ENCODE measurements at places on chromosomes 5 and 9. TPM values are rescaled to one million over a fixed set of nuclear protein-coding genes. Genes with fewer than 3 reads are reported as not detected.
A peak's percentile ranks its signal among the peaks of the same experiment; 100 is the strongest.

Gene GMCL2
- polyA plus RNA-seq: 0.03 TPM

Gene CFAP157
- 0.84 TPM for polyA plus RNA-seq

Gene PPP3R2
- polyA plus RNA-seq: not detected

Gene COX7C
- 841 TPM for polyA plus RNA-seq

Gene SLC6A18
- 0.04 TPM for polyA plus RNA-seq

Gene LRRC19
- polyA plus RNA-seq: 8.3 TPM

Gene CBY3
- polyA plus RNA-seq: not detected

Gene ALDOB
- 757 TPM for polyA plus RNA-seq

Gene SLC36A3
- polyA plus RNA-seq: not detected

- no peaks in the 10 kb centered on the region for H3K27me3 ChIP-seq
- DNase-seq: no peak
- no peak overlapping the region for H3K4me3 ChIP-seq
- no peaks in the 10 kb centered on the region for H3K4me1 ChIP-seq
These were observed 36.8 kb downstream of the NSG2 start for GRCh38 chr5:174082286-174082685.

- no peak overlapping the region for H3K4me3 ChIP-seq
- no peaks in the 10 kb centered on the region for H3K36me3 ChIP-seq
- no peak for DNase-seq
- H3K4me1 ChIP-seq: no peaks in the 10 kb centered on the region
These were observed 86.6 kb upstream of the SLC25A48 start for GRCh38 chr5:135747824-135748223.

DNA sequence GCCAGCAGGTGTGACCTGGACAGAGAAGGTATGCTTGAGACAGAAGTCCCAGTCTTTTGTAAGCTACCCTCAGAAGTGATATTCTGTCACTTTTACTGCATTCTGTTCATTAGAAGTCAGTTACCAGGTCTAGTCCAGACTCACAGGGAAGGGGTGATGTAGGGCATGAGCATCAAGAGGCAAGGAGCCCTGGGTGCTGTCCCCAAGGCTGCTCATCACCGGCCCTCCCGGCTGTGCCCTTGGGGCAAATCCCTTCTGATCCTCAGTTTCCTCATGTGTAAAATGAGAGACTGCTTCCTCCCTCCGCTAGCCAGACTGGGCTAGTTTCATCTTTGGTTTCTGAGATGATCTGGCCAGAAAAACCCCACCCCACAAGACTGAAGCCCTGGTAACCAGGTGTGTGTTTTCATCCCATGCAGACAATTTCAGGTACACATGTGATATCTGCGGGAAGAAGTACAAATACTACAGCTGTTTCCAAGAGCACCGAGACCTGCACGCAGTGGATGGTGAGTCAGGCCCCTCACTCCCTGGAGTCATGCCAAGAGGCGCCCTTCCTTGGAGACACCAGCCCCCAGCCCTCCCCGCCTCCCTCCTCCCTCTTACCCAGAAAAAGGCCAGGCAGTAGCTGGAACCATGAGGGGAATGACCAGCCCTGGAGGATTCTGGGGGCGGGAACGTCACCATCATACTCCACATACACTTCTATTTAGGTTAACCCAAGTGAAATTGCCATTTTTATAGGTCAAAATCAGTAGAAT, 71.0 kb downstream of the AMBP start:
- H3K27ac ChIP-seq: no peak overlapping the region
- no peaks in the 10 kb centered on the region for H3K27me3 ChIP-seq
- DNase-seq: no peak
- H3K36me3 ChIP-seq: no peaks in the 10 kb centered on the region

DNA sequence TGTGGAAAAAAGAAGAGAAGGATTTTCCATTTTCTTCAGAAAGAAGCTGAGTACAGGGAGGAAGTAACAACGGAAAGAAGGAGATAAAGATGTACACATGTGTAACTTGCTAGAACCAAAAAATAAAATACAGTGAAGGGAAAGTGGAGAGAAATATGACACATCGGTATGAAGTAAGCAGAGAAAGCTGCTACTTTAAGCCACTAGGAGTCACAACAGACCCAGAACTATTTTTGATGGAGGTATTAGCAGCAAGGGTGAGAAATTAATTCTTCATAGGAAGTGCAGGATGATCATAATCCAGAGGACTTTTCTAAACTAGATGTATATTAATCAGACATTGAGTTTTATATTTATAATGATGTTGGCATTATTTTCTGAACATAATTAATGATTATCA, 88.5 kb downstream of the FAM174A start:
- no peak overlapping the region for H3K4me3 ChIP-seq
- DNase-seq: peak; percentile 2
- no peaks in the 10 kb centered on the region for H3K4me1 ChIP-seq
- no peaks in the 10 kb centered on the region for H3K27me3 ChIP-seq
- H3K36me3 ChIP-seq: no peaks in the 10 kb centered on the region

DNA sequence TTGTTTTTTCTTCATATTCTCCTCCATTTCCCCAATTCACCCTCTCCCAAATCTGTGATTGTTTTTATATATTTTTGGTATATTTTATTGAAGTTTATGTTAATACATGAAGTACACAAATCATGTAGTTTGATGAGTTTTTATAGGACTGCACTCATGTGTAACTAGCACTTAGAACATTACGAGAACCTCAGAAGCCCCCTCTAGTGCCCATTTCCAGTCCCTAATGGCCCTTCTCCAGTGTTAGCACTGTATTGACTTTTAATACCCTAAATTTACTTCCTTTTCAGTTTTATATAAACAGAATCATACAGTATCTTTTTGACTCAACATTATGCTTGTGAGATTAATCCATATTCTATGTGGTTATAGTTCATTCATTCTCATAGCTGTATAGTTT, 18.5 kb upstream of the FKTN start:
- H3K4me1 ChIP-seq: no peaks in the 10 kb centered on the region
- no peak overlapping the region for H3K4me3 ChIP-seq
- no peaks in the 10 kb centered on the region for H3K36me3 ChIP-seq
- DNase-seq: no peak
- no peaks in the 10 kb centered on the region for H3K27me3 ChIP-seq

- H3K4me1 ChIP-seq: no peaks in the 10 kb centered on the region
- no peaks in the 10 kb centered on the region for H3K27me3 ChIP-seq
- no peaks in the 10 kb centered on the region for H3K36me3 ChIP-seq
- no peak for DNase-seq
- no peak overlapping the region for H3K4me3 ChIP-seq
These were observed 131.2 kb downstream of the SLIT3 start for GRCh38 chr5:169169783-169170182.

GRCh38 chr5:73160239-73160671, 12.7 kb upstream of the TMEM174 start:
- no peaks in the 10 kb centered on the region for H3K36me3 ChIP-seq
- H3K27me3 ChIP-seq: no peaks in the 10 kb centered on the region
- no peak overlapping the region for H3K27ac ChIP-seq

GRCh38 chr5:57111993-57112392, 61.9 kb upstream of the GPBP1 start:
- H3K4me3 ChIP-seq: no peak overlapping the region
- peaks cover 10% of the 10 kb centered on the region for H3K4me1 ChIP-seq

- no peaks in the 10 kb centered on the region for H3K36me3 ChIP-seq
- H3K27me3 ChIP-seq: no peaks in the 10 kb centered on the region
- H3K27ac ChIP-seq: no peak overlapping the region
- no peak for DNase-seq
- H3K4me1 ChIP-seq: no peaks in the 10 kb centered on the region
These were observed 352.6 kb downstream of the CDH12 start for GRCh38 chr5:22500556-22500955.

DNA sequence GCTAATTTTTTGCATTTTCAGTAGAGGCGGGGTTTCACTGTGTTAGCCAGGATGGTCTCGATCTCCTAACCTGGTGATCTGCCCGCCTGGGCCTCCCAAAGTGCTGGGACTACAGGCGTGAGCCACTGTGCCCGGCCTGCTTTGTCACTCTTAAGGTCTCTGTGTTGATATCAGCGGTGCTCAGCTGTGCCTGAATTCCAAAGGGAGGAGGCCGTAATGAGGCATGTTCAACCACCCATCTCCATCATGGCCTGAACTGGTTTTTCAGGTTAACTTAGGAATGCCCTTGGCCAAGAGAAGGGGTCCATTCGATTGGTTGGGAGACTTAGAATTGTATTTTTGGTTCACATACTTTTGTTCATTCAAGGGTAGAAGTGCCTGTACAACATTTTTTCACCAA, 22.0 kb downstream of the HSD17B3 start:
- H3K36me3 ChIP-seq: no peaks in the 10 kb centered on the region
- no peaks in the 10 kb centered on the region for H3K4me1 ChIP-seq
- DNase-seq: no peak
- no peak overlapping the region for H3K27ac ChIP-seq

DNA sequence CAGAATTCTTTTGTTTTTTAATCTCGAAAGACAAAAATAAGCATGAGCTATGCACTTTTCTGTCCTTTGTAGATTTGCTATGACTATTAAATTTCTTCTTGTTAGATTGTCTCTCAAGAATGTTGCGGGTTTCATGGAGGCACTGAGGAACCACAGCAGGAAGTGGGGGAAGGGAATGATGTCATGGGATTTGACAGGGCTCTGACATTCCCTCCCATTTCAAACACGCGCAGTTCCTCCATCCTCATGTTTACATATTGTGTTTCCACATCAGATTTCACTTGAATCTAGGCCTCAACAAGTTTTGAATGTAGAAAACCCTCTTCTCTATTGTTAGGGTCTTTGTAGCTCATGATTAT, 154.8 kb downstream of the PALM2AKAP2 start:
- no peak overlapping the region for H3K27ac ChIP-seq
- H3K4me3 ChIP-seq: no peak overlapping the region
- H3K27me3 ChIP-seq: no peaks in the 10 kb centered on the region
- no peaks in the 10 kb centered on the region for H3K36me3 ChIP-seq

DNA sequence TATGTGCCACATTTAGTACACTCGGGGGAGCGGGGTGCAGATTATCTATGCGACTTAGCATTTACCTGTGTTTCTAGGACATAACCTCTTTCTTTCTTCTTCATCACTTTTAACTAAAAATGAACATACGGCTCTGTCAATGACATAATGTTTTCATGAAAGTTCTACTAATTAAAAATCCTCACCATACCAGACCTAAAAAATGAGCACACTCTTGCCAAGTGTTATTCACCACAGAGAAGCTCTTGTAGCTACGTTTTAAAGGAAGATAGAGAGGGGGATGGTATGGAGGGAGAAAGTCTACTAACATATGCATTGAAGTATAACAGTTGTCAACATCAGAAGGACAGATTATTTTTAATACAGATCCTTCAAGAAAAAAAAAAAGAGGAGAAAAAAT, 1.6 kb downstream of the CDH10 start:
- no peaks in the 10 kb centered on the region for H3K27me3 ChIP-seq
- H3K4me1 ChIP-seq: no peaks in the 10 kb centered on the region
- no peak for DNase-seq
- no peak overlapping the region for H3K4me3 ChIP-seq
- H3K27ac ChIP-seq: no peak overlapping the region
- no peaks in the 10 kb centered on the region for H3K36me3 ChIP-seq

GRCh38 chr9:37575511-37575914, 667 bp downstream of the FBXO10 start:
- peak overlapping the region; percentile 72 for H3K4me3 ChIP-seq
- no peak overlapping the region for H3K27ac ChIP-seq
- no peaks in the 10 kb centered on the region for H3K4me1 ChIP-seq
- DNase-seq: peak; percentile 32

- H3K4me3 ChIP-seq: no peak overlapping the region
- H3K36me3 ChIP-seq: no peaks in the 10 kb centered on the region
- H3K27me3 ChIP-seq: no peaks in the 10 kb centered on the region
- no peaks in the 10 kb centered on the region for H3K4me1 ChIP-seq
These were observed 586.1 kb upstream of the CDH6 start for GRCh38 chr5:30607301-30607894.

GRCh38 chr5:380701-381309, 59.3 kb downstream of the AHRR start:
- H3K27me3 ChIP-seq: no peaks in the 10 kb centered on the region
- H3K27ac ChIP-seq: no peak overlapping the region
- no peak for DNase-seq
- no peaks in the 10 kb centered on the region for H3K4me1 ChIP-seq
- no peaks in the 10 kb centered on the region for H3K36me3 ChIP-seq
- H3K4me3 ChIP-seq: no peak overlapping the region

DNA sequence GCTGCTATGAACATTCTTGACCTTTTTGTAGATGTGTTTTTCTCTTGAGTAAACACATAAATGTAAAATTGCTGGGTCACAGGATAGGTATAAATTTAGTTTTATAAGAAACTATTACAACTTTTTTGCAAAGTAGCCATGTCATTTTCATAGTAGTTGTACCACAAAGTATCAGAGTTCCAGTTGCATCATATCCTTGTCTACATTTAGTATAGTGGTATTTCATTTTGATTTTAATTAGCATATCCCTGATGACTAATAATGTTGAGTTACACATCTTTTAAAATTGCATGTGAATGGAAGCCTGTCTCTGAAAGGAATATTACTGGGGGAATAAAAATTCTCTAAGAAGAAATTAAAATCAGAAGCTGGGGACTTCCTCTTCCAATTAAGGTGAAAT, 85.4 kb downstream of the TMEM161B start:
- no peak overlapping the region for H3K4me3 ChIP-seq
- H3K36me3 ChIP-seq: no peaks in the 10 kb centered on the region
- no peaks in the 10 kb centered on the region for H3K4me1 ChIP-seq
- DNase-seq: no peak

GRCh38 chr5:169301386-169301934, 521 bp upstream of the SLIT3 start:
- peaks cover 8% of the 10 kb centered on the region for H3K27me3 ChIP-seq
- DNase-seq: peak; percentile 2
- peaks cover 3% of the 10 kb centered on the region for H3K4me1 ChIP-seq
- no peak overlapping the region for H3K27ac ChIP-seq
- no peaks in the 10 kb centered on the region for H3K36me3 ChIP-seq

DNA sequence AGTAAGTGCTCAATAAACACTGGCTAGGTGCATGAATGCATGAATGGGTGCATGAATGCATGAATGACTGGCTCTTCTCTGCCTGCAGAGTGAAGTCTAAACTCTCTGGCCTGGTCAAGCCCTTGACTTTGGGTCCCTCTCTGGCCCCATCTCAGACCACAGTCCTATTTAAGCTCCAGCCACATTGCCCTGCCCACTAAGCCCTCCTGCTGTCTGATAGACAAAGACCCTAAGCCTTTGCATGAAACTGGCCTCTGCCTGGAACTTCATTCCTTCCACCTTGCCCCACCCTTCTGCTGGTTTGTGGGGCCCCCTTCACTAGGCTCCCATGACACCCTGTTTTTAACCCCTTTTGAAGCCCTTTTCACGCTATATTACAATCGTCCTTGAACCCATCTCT, 202.4 kb downstream of the TTLL11 start:
- no peaks in the 10 kb centered on the region for H3K27me3 ChIP-seq
- no peak overlapping the region for H3K4me3 ChIP-seq
- H3K27ac ChIP-seq: no peak overlapping the region
- H3K36me3 ChIP-seq: no peaks in the 10 kb centered on the region

GRCh38 chr5:129945028-129945427, 40.8 kb downstream of the CHSY3 start:
- no peak overlapping the region for H3K27ac ChIP-seq
- H3K36me3 ChIP-seq: no peaks in the 10 kb centered on the region
- no peak overlapping the region for H3K4me3 ChIP-seq
- no peak for DNase-seq
- H3K27me3 ChIP-seq: no peaks in the 10 kb centered on the region
- H3K4me1 ChIP-seq: no peaks in the 10 kb centered on the region

- no peak overlapping the region for H3K4me3 ChIP-seq
- H3K27ac ChIP-seq: peak overlapping the region; percentile 98
- peak; percentile 62 for DNase-seq
- H3K36me3 ChIP-seq: peaks cover 98% of the 10 kb centered on the region
- H3K4me1 ChIP-seq: no peaks in the 10 kb centered on the region
These were observed 49.5 kb upstream of the SARDH start for GRCh38 chr9:133787754-133788025.

GRCh38 chr5:146880966-146881365, 2.4 kb upstream of the PPP2R2B start:
- H3K4me1 ChIP-seq: no peaks in the 10 kb centered on the region
- H3K36me3 ChIP-seq: no peaks in the 10 kb centered on the region
- peaks cover 23% of the 10 kb centered on the region for H3K27me3 ChIP-seq
- H3K4me3 ChIP-seq: no peak overlapping the region

Data from small intestine (tissue), 16 donors.